ENCODE measurements at places on chromosomes 3 and 15.

DNA sequence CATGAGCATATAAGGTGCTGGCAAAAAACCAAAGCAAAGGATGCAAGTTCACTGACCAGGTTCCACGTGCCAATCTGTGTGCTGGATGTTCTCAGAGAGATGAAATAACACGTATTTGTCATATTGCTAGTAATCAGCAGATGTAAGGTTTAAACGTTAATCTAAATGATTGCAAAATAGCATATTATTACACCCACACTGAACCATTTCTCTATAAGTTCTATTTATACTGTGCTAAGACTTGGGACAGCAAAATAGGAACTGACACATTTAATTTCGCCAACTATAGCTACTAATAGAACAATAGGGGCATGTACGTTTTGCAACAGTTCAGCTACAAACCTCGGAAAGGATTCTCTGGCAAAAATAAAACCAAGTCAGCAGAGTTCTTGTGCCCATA is 350.3 kb upstream of the ZNF385D start:
- no peak for DNase-seq

DNA sequence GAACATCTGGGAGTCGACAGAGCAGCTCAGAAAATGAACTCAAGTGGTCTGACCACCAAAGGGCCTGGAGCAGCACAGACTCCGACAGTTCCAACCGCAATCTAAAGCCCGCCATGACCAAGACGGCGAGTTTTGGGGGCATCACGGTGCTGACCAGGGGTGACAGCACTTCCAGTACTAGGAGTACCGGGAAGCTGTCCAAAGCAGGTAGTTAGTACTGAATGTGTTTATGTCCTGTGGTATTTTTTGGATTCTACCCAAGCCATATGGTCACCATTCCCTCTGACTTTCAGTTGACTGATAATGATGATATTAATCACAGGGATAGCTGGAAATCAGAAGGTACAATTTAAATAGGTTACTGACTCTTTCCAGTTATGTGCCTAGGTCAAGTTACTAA is 82.3 kb downstream of the ARPP21 start:
- no peak for DNase-seq

GRCh38 chr15:60477916-60478565 is 901 bp downstream of the ICE2 start:
- DNase-seq = peak; percentile 49

DNA sequence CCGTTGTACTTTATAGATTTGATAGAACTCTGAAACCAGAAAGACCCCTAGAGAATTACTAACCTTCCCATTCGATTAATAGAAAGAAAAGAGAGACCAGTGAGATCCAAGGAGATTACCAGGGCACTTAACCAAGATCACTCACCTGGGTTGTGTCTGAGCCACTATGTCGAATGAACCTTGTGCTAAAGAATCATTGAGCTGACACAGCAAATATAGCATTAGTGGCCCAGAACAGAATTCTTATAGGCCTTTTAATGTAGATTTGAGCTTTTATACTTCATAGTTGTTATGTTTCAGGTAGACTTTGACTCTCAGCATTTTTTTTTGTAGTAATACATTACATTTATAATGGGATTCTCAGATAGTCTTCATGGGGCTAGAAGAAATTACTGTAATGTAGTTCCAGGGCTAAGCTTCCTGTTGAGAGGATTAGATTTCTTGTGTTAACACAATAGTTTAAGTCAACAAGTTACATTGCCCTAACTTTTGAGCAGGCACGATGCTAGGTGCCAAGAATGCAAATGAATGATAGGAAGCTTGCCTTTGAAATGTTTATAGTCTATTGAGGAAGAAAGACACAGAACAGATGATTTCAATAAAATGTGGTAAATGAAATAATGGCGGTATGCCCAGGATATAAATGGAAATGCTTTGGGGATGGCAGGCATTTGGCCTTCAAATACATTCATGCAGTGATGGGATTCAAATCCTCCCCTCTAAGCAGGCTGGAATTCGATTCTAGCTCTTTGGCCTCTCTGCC is 24.4 kb upstream of the ABHD10 start:
- DNase-seq = peak; percentile 65

GRCh38 chr3:158731938-158732855 is at the start of gene RARRES1:
Gene RARRES1, minus strand, starts transcription at chr3:158732457. Its CDS starts 42 bp downstream, at chr3:158732415.
- peak; percentile 81 for DNase-seq

DNA sequence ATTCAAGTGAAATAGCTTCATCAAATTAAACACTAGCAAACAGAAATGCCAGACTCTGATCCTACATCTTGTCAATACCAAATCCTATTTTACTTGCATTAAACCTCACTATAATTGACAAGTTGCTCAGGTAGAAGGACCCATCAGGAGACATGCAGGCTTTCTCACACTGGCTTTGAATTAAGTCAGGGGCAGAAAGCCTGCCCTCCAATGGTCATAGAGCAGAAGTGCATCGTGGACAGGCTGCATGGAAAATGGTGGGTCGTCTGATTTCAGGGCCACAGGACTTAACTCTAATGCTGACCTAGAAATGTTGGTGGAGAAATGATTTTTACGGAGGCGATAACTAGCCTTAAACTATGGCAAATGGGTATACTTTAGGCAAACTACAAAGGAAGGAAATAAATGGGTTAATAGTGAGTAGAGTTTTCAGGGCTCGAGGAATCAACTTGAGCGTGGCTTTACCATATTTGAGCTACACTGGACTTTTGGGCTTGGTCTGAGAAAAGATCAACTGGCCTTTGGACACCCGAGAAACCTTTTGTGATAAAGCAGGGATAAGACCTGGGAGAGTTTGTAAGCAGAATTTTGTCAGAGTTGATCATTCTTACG is 283.9 kb downstream of the GRM7 start:
- DNase-seq = peak; percentile 19

DNA sequence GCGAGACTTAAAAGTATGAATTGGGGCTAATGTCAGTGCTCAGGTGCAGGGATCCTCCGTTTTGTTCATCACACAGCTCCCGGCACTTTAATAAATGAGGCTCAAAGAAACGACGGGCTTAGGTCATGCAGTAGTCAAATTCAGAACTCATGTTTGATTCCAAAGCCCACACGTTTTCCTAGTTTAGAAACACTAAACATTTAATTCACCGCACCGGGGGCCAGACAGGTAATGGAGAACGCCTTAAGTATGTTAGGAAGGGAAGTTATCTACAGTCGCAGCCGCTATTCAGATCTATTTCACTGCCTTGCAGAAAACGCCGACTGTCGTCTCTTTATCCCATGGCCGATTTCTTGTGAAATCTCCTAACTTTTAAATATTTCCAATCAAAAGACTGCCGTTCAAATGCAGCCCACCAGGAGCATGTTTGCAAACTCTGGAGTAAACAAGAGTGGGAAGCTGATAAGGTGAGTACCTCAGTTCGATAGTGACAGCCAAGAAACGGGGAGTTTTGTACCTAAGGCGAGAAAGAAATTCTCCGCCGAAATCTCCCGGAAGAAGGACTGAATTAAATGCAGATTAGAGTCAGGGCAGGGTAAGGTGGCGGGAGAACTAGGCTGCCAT is 569 bp downstream of the HIGD2B start:
- DNase-seq = peak; percentile 1

DNA sequence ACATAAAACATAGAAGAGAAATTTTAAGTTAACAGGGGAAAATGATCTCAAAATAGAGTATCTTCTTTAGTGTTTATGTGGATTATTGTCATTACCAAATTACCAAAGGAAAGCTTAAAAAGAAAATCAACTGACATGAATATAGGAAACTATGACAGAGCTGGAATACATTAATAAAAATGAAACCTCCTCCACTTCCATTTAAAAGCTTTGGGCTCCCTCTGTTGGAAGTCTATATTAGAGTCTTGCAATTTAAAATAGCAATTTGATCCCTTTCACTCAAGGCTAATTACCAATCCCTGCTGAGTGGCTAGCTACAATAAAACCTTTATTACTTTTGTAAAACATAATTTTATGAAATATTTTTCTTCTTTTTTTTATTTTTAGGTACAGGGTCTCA is 61.4 kb upstream of the IMPG2 start:
- peak; percentile 43 for DNase-seq
